H54 (cell line): ENCODE measurements at places on chromosomes 7 and 10.

GRCh38 chr10:84334811-84335210 is 6.4 kb downstream of the CCSER2 start:
- DNase-seq = no peak

DNA sequence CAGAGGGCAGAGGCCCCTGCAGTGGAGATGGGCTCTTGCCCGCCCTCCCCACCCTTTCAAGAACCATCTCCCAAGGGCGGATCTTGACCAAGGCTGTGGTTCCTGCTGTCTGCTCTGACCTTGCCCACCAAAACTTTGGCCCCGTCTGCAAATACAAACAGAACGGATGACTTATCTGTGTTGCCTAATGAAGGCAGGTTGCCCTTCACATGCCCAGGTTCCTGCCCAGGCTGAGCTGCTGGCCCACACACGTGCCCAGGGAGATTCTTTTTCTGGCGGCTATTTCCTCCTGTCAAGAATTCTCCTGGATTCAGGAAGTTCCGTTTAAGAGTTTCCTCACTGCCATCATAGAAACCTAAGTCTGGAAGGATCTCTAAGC is 78.3 kb downstream of the PROSER2 start:
- DNase-seq = no peak

DNA sequence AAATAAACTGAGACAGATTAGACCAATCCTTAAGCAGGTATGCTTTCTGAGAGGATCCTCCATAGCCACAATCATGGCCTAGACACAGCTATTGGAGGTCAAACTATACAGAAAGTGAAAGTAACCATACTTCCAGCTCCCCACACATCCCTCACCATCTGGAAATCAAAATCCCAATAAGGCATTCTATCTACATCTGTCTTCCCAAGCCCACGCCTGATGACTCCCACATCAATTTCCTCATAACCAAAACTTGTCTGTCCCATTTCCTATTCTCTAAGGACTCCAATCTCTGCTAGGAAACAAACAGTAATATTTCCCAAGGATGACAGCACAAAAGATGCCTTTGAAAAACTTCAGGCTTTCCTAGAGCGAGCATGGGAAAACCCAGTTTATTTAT is 247.3 kb upstream of the HPS1 start:
- no peak for DNase-seq

- DNase-seq = peak; percentile 21
These were observed 74.2 kb upstream of the PLXNA4 start for GRCh38 chr7:132650498-132650897.

DNA sequence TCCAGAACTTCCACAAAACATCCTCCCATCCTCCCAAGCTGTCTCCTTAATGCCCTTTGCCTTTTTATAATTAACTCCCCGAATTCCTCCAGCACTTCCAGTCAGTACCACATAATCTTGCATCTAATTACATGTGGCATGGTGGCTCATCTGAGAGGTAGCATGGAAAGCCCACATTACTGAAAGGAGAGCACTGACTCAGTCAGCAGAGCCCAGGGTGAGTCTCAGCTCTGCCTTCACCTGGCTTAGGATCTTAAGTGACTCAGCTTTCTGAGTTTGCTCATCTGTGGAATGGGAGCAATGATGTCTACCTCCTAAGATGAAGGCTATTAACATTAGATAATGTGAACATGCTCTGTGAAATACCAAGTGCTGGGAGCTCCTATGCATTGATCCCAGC is 433.9 kb downstream of the SORCS3 start:
- DNase-seq = no peak

GRCh38 chr7:17915796-17916195 is 24.5 kb downstream of the SNX13 start:
- no peak for DNase-seq
